ENCODE measurements at places on chromosomes 7 and 10. TPM values are rescaled to one million over a fixed set of nuclear protein-coding genes. Genes with fewer than 3 reads are reported as not detected.

The UNC5B gene
- total RNA-seq, result 0.88 TPM

The EBF3 gene
- 0.14 TPM for total RNA-seq

The C10orf62 gene
- not detected for total RNA-seq

The MPP7 gene
- total RNA-seq, result 0.07 TPM

The HOXA10 gene
- total RNA-seq, result 6.8 TPM

The TDRD1 gene
- not detected for total RNA-seq

The GPR37 gene
- 0.36 TPM for total RNA-seq

The PBLD gene
- 3.7 TPM for total RNA-seq

The SKIDA1 gene
- total RNA-seq, result 1.5 TPM

The SMKR1 gene
- 11.8 TPM for total RNA-seq

The LIPF gene
- not detected for total RNA-seq

Measured in A549 treated with CORT108297 at 1 μM for 4 hours (cell line).